Psoas muscle (tissue), 8 donors: ENCODE measurements at places on chromosomes 5 and 9.

- no peak for DNase-seq
These were observed 198.6 kb upstream of the HMHB1 start for GRCh38 chr5:143613329-143613728.

GRCh38 chr5:150068071-150068470 lies 18.3 kb downstream of the CSF1R start:
- no peak for DNase-seq

- no peak for DNase-seq
These were observed 98.2 kb upstream of the PRR16 start for GRCh38 chr5:120365656-120366446.

- DNase-seq: peak; percentile 91
These were observed 31.4 kb downstream of the ANXA6 start for GRCh38 chr5:151126199-151126645.

- no peak for DNase-seq
These were observed at the start of gene OR1L1 for GRCh38 chr9:122661416-122661815. Gene OR1L1, plus strand, starts transcription at chr9:122661716. Its CDS starts 0 bp downstream, at chr9:122661716.
